ENCODE measurements at places on chromosomes 1 and 21.

- DNase-seq: no peak
Measured at GRCh38 chr1:20095564-20096434, 23.5 kb downstream of the PLA2G2D start.

- DNase-seq: no peak
Measured at GRCh38 chr1:246152986-246153431, 354.1 kb downstream of the SMYD3 start.

DNA sequence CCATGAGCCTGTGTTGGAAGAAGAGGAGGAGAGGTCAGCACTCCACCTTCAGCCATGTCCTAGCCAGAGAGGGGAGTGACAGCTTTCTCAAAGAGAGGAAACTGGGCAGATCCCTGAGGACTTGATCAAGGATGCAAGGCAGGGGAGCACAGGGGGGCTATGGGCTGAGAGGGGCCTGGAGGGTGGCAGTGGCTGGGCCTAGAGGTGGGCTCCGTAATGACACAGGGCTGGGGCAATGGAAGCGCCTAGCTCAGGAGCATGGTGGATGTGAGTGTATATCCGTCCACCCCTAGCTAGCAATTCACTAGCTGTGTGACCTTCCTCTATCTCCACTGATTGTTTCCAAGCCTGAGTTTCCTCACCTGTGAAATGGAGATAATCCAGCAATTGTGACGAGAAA is 32.6 kb downstream of the NEK2 start:
- DNase-seq: no peak

DNA sequence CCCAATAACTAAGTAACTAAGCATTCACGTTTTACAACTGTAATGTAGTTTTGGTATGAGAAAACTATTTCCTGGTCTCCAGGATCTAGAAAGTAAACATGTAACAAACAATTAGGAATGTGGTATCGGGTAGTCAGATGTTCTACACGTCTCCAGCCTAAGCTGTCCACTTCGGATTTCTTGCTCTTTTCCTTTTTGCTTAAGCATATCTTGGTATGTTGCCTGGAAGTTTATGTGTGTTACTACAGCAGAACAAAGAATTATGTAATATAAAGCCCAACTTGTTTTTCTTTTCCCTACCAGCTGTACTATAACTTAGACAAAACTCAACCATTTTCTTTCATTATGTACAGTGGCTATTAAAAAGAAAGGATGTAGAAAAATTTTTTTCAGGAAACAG is 20.4 kb upstream of the WARS2 start:
- no peak for DNase-seq

GRCh38 chr1:224809613-224810012 is 119.9 kb upstream of the DNAH14 start:
- DNase-seq: no peak

DNA sequence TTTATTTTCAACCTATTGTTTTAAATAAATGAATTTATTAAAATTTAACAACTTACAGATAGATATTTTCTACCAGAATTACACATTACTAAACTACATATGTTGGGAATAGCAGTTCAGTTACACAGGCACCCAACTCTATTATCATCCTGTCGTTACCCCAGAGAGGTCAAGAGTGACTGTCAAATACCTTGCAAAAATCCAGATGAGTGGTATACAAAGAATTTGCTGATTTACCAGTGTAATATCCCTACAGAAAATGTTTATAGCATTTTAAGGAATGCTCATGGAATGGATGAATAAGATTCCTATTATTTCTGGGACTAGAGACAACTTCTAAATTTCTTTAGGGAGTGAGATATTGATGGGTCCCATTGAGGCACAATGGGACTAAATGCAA is 300.7 kb upstream of the RGS18 start:
- no peak for DNase-seq

Data from activated T-cell treated with anti-CD3 and anti-CD28 coated beads, Interleukin-2, amount 50 U/mL, for 48 hours (primary cell).